Endothelial cell (in vitro differentiated cells): ENCODE measurements at places on chromosomes 4 and X.

DNA sequence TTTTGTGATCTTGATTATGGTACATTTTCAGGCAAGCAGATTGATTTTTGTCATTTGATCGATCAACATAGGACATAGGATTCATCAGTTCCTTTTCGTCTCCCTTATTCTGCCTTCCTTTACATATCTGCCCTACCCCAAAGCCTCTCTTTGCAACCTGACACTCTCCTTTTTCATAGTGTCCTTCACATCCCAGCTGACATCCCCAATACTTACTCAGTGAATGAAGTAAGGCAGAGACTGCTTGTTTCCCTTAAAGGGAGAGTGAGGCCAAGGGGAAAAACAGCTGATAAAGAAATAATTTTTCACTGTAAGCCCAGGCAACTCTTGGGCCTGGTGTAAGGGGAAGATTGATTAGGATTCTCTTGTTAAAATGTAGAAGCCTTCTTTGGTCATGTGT is 69.8 kb downstream of the GBA3 start:
- DNase-seq = no peak

- DNase-seq = no peak
Observed at GRCh38 chrX:1601768-1602085, 10.3 kb downstream of the AKAP17A start.

DNA sequence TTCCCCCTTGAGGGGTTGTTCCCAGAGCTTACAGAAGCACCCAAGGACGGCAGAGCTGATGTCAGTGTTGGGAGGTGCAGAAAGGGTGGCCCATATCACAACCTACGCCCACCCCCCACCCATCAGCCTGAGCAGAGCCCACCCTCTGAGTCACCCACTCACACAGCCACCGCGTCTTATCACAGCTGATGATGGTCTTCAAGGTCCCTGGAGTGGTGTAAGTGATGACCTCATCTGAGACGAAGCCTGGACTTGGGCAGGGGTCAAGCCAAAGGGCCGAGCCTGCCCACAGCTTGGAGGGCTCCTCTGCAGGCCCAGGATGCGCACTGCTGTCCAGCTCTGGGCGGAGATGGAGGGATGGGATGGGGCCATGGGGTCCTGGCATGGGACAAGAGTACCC is 3.0 kb upstream of the HTRA3 start:
- no peak for DNase-seq

DNA sequence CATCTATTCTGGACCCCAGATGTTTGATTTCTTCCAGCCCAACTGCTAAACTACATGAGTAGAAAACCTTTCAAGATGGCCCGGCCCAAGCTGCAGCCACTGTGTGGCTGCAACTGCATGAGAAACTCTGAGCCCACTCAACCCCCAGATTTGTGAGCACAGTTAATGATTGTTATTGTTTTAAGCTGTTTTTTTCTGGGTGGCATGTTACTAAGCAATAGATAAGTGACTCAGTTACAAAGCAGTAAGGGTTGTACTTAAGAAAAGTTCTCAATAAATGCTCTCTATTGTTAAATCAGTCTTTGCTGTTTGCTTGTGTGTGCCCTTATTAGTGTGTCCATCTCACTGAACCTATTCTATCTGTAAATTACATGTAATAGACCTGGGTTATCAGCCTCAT is 51.8 kb downstream of the GC start:
- no peak for DNase-seq

DNA sequence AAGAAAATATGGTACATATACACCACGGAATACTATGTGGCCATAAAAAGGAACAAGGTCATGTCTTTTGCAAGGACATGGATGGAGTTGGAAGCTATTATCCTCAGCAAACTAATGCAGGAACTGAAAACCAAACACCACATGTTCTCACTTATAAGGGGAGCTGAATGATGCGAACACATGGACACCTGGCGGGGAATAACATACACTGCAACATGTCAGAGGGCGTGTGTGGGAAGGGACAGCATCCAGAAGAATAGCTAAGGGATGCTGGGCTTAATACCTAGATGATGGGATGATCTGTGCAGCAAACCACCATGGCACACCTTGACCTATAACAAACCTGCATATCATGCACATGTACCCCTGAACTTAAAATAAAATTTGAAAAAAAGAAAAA is 19.5 kb upstream of the CNKSR2 start:
- no peak for DNase-seq

- no peak for DNase-seq
Observed at GRCh38 chr4:92189146-92189545, 114.6 kb upstream of the GRID2 start.

DNA sequence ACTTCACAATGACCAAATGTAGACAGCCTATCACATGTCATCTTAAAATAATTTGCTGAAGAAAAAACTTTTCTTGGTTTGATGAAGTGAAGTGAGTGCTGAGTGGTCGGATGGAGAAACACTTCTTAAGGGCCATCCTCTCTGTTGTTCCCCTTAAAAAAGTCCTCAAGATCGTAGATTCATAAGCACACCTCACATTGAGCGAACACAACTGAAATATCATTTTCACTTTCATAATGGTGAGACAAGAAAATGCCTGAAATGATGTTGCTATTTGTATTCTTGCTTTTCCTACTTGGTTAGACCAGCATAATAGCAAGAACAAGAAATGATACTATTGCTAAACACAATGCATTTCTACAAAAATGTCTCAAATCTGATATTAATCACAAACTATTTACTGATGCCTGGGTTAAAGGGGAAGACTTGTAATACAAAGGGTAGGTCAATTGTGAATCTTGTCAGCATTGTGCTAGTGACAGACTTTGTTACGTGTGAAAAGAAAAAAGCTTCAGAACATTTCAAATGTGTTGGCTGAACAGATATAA is 305.6 kb upstream of the NR3C2 start:
- DNase-seq = no peak

DNA sequence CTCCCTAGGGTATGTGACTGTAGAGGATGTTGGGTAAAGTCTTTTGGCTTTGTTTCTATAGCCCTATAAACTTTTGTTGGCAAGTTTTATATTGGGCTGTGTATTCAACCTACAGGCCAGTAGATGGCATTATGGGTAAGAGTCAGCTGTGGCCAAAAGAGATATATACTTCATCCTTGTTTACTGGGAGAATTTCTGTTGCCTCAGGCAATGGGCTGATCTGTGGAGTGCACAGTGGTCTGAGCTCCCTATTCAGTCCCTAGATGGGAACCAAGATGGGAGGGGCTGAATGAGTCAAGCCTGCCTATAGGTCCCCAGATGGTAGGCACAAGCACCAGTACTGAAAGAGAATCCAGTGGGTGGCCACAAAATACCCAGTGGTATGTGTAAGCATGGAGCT is 580.6 kb downstream of the EPHA5 start:
- DNase-seq = no peak

- no peak for DNase-seq
Observed at GRCh38 chr4:78149751-78150542, 92.8 kb downstream of the FRAS1 start.
